Right lung (tissue), 10 donors: ENCODE measurements at places on chromosomes 5 and 9.

DNA sequence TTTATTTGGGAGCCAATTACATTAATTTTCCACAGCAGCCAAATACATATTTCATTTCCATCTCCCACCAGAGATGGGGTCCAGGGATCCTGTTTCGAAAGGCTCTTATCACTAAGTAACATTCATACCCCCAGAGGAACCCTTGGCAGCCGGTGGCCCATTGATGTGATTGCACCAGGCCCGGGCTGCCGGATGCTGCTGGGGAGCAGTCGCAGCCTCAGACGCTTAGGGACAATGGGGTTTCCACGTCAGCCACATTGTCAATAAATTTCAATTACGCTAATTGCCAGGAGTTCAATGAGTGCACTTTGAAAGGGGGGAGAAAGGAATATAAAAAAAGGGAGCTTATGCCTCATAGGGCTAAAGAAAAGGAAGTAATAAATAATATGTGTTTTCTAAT, 478.8 kb upstream of the ADAMTS16 start:
- no peak for DNase-seq

- no peak for DNase-seq
Observed at GRCh38 chr5:181203093-181203711, 1.8 kb downstream of the TRIM7 start.

GRCh38 chr5:171595801-171596231, 176.4 kb downstream of the FGF18 start:
- no peak for DNase-seq

DNA sequence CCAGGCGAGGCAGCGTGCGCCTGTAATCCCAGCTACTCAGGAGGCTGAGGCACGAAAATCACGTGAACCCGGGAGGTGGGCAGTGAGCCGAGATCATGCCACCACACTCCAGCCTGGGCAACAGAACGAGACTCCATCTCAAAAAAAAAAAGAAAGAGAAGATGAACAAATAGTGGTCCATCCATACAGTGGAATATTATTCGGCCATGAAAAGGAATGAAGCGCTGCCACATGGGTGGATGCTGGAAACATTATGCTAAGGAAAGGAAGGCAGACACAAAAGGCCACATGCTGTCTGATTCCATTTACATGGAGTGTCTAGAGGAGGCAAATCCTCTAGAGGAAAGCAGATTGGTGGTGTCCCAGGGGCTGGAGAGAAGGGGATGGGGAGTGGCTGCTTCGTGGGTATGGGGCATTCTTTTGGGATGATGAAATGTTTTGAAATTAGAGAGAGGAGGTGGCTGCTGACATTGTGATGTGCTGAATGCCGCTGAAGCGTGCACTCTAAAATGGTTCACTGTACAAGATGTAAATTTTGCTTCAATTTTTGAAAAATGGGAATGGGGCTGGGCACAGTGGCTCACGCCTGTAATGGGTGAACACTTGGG, 17.0 kb downstream of the PLPP7 start:
- no peak for DNase-seq

DNA sequence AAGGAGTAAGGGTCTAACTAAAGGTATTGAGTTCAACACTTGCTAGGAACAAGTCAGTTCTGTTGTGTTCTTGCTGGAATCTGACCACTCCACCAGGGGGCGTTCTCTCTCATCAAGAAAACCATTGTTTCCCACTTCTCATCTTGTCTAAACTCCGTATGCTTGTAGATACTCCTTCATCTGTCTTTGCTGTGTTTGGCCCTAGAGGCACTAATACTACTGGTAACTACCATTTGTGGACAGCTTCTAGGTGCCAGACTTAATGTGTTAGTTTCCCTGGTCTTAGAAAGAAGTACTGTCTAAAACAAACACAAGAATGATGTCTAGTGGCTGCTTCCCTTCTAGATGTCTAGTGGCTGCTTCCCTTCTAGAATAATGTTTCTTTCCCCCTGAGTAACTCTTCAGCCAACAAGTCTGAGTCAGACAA, 18.7 kb upstream of the PTPDC1 start:
- DNase-seq = peak; percentile 65

GRCh38 chr9:20355022-20355421, 267.3 kb downstream of the MLLT3 start:
- DNase-seq = peak; percentile 42
